ENCODE measurements at places on chromosomes 3 and 15.

- DNase-seq = peak; percentile 88
Observed at GRCh38 chr3:157159762-157160657, at the start of gene CCNL1. TSS of gene CCNL1 (minus strand) at chr3:157160147. CDS start at chr3:157160094, 53 bp downstream.

GRCh38 chr3:185998136-185998535, 60.3 kb upstream of the TRA2B start:
- no peak for DNase-seq

DNA sequence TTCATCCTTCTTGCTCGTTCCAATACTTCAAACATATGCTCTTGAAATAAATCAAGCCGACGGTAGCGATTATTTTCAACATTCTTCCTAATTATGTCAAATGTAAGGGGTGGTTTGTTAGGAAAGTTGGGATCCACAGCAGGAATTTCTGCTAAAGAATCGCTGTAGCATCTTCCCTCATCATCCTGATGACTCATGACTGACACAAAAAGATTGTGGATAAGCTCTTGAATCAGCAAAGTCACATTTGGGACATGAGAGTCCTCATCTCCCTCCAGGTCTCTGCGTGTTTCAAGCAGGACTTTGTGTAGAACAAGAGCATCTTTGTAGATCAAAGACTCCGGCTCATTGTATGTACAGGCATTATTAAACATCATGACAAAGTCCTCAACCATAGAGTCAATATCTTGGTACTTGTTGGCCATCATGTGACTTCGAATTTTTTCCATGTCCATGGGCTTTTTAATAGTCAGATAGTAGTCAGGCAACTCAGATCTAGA, 73.0 kb downstream of the UQCC5 start:
- no peak for DNase-seq

DNA sequence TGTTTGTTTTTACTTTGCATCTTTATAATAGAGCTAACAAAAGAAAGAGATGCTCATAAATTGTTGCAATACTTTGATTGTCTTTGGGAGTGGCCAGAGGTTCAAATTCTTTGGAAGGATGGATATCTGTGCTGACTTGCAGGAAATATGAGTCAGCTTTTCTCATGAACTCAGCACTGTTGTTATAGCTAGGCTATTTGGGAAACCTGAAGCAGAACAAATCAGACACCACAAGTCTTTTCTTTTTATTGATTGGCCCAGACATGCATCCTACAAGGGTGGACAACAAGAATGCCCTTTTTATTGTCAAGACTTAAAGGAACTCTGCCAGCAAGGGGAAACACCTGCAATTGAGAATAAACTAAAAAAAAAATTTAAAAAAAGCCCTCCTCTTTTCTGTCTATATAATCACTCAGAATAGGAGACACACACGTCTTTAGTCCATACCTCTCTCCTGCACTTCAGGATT, 4.6 kb upstream of the DENND4A start:
- DNase-seq = no peak

- no peak for DNase-seq
Observed at GRCh38 chr3:56351537-56351936, 116.7 kb downstream of the ERC2 start.

DNA sequence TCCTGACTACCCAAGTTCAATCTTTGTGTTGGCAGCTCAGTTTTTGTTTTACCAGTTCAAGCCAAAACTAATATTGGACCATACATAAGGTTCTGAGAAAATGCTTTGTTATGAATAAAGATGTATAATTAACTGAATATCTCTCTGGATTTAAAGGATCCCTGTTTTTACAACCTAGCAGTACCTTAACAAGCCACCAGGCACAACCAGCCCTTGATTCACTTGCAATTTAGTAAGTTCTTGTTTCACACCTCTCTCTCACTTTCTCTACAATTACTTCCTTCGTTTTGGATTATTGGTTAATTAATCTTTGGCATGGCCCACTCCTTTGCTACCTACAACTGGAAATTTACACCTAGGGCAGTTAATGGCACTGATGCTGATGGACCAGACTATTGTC, 531.9 kb downstream of the SQOR start:
- no peak for DNase-seq

- no peak for DNase-seq
Observed at GRCh38 chr3:193978030-193978429, 157.9 kb upstream of the HES1 start.

DNA sequence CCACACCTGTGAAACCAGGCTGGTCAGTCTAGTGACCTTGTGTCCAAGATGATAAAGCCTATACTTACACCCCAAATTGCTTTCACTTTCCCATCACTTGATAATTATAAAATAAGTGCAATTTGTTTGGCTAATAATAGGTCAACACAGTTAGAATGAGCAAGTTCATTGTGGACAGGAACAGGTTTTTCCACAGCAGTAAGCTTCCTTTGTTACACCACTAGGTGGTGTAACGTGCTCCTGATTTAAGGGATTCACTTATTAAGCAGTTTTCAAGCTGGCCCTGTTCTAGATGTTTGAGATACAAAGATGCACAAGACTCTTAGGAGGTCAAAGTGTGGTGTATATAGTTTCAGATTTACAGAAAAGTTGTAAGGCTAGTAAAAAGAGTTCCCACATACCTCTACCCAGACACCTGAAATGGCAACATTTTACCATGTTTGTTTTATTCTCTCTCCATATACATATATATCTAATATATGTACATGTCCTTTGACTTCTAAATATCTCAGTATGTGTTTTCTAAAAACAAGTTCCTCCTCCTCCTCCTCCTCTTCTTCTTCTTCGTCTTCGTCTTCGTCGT, 6.8 kb upstream of the MFSD1 start:
- DNase-seq = no peak

DNA sequence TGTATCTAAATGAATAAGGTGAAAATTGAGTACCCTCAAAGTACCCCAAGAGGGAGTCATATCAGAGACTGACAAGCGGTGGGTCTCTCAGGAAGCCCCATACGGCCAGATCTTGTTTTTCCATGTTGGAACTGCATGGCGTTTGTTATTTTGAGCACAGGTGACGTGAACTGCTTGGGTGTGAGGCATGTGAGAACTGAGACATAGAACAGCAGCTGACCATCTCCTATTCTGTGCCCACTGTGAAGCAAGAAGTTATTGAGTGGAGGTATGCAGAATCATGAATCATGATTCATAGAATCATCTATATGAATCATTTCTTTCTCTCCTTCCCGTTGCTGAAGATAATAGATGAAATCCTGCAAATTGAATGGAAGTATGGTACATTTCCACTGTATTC, 4.6 kb downstream of the VPS8 start:
- no peak for DNase-seq

DNA sequence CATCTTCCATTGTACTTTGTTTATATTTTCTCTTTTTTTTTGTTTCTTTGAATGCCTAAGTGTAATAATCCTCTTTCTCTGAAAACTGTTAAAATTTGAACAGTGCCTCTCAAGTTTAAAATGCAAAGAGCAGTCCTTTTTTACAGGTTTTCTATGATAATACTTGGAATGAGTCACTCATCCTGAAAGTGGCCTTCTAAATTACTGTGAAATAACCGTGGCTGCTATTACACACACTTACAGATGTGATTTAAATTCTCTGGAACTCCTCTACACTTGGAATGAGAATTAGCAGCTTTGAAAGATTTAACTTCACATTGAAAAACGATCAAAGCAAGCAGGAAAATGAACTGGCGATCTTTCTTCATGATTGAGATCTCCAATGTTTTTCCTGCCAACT, 105.9 kb downstream of the ROBO1 start:
- no peak for DNase-seq

- DNase-seq = no peak
Observed at GRCh38 chr3:13235079-13235478, 161.8 kb upstream of the IQSEC1 start.

- DNase-seq = no peak
Observed at GRCh38 chr15:73366766-73367623, 1.8 kb downstream of the HCN4 start.

GRCh38 chr3:181794011-181794790, 82.5 kb downstream of the SOX2 start:
- no peak for DNase-seq

DNA sequence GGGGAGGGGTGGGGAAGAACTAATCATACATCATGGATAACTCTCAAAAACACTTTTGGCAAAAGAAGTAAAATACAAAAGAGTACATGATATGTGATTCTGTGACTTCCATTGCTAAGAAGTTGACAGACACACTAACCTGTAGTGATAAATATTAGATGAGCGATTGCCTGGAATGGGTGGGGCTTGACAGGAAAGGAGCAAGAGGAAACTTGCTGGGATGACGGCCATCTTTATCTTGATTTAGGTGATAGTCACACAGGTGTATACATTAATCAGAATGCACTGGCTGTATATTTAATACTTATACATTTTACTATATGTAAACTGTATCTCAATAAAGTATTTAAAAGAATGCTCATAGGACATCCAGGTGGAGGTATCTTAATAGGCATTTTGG, 13.1 kb downstream of the PARL start:
- DNase-seq = no peak

DNA sequence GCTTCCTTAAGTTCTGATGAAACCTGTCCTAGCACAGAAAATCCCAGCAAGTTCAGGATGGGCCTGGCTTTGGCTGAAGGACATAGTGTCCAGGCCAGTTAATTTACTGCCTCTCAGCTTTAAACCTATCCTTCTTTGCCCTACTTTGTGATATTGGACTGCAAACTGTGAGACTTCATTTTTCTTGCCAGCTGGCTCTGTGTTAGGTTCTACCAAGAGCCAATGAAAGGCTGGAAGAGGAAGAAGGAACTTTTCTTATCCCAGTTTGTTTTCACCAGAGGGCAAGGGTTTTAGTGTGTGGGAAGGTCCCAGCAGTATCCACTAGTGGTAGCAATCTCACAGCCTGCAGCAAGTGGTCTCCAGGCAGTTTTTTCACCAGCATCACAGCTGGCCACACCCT, 18.2 kb downstream of the DCUN1D1 start:
- no peak for DNase-seq

DNA sequence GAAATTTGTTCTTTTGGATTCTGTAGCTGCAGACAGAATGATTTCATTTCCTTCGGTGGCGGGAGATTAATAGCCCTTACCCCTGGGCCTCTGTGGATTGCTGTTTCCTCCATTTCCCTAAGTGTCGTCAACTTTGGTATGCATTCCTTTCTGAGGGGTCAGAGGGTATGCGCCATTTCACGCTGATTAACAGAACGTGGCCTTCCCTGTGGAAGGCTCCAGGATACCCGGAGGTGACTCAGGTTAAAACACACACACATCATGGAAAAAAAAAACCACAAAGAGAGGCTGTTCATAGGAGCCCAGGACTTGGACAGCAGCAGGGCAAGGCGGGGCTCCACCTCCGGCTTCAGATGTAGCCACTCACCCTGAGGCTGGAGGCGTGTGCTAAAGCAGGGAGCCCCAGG, 51.9 kb downstream of the EPHB1 start:
- DNase-seq = no peak

- no peak for DNase-seq
Observed at GRCh38 chr3:113058188-113058587, 67.4 kb downstream of the GTPBP8 start.

- DNase-seq = no peak
Observed at GRCh38 chr15:80732167-80732566, 37.1 kb downstream of the ABHD17C start.

- no peak for DNase-seq
Observed at GRCh38 chr3:179460260-179460659, 9.0 kb upstream of the GNB4 start.

GRCh38 chr3:119324899-119325298, 30.7 kb downstream of the ARHGAP31 start:
- DNase-seq = no peak

DNA sequence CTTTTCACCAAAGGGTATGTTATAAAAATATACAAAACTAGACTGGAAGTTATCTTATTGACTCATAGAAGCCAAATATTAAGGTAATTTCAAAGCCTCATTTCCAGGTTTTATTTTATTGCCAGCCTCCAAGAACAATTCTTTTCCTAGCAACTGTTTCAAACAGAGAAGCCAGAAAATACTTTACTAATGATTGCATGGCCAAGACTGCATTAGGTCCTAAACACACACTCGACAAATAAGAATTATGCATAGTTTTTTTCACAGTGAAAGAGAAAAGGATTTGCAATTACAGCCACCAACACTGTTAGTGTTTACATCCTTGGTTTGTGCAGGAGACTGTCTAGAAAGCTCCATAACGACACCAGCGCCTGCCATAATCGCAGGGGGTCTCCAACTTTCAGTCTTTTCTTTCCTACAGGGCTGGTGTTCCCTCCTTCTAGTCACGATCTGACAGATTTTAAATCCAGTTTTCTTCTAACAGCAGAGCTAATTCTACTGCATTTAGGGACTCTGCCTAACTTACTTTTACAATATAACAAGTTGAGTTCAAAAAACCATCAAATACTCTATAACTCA, 58.1 kb downstream of the CLASP2 start:
- DNase-seq = no peak

DNA sequence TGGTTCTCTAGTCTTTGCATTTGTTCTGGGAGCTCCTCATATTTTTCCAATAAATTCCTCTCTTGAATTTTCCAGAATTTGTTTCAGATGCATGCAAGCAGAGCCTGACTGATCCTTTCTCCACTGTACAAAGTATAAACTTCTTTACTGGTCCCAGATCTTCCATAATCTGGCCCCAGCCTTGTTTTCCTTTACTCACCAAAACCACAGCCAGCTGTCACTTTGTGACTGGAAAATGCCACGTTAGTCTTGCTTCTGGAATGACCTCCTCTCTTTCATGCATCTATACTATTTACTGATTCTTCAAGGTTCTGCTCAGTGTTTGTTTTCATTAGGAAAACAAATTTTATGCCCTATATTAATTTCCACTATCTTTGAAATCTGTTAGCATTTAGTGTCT, 60.4 kb upstream of the SPPL2A start:
- no peak for DNase-seq

GRCh38 chr3:120399372-120399771, 50.2 kb upstream of the LRRC58 start:
- DNase-seq = no peak

DNA sequence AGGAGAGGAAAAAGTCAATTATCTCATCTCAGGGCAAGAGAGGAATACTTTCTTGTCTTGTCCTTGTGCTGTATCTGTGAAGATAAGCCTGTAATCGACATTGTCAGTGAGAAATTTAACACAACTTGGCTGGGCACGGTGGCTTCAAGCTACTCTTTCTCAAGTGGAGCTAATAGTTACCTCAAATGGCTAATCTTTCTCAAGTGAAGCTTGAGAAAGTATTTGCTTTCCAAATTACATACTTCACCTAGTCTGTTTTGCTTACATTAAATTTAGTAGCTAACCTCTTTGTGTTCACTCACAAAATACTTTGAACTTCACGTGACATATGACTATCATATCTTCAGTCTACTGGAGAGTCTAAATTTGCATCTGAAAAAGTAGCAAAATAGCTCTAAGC, 48.3 kb upstream of the B3GALNT1 start:
- DNase-seq = no peak

Data from KG1 (cell line).